Activated naive CD4-positive, alpha-beta T cell treated with anti-CD3 and anti-CD28 coated beads, Interleukin-2, amount 50 U/mL, for 72 hours (primary cell): ENCODE measurements at places on chromosomes 7 and 10. TPM values are rescaled to one million over a fixed set of nuclear protein-coding genes. Genes with fewer than 3 reads are reported as not detected.

The GARIN1A gene
- 0.14 TPM for total RNA-seq

DNA sequence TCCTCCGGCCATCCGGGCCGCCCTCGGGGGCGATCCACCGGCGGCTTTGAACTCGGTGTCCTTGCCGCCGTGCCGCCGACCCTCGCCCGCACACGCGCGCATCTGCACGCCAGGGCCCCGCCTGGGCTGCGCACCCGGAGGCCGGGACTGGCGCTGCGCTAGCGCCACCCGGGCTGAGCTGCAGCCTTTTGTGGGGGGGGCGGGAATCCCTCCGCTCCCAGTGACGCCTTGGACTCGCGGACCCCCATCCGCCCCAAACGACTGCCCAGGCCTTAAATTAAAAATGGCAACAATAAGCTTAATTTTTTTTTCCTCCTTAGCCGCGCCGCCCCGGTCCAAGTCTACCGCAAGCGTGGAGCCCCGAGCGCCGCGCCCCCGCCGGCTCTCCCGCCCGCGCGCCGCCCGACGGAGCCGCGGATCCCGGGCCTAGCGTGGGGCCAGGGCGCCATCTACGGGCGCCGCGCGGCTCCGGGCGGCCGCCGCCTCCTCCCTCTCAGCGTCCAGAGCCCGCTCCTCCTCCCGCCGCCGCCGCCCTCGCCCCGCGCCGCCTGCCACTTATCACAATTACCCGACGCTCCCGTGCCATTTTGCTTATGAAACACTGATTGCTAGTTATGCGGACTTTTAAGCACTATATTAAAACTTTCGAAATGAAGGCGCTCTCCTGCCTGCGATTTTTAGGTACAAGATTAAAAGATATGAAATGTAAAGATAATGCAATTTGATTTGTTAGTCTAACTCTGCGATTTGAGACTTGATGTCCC, 7.5 kb upstream of the EBF3 start:
- peak; percentile 64 for DNase-seq

The KCP gene
- 0.16 TPM for total RNA-seq

- DNase-seq = no peak
Measured at GRCh38 chr7:46953008-46953407, 628.9 kb downstream of the TNS3 start.

The PRKCQ gene
- 48.4 TPM for total RNA-seq

DNA sequence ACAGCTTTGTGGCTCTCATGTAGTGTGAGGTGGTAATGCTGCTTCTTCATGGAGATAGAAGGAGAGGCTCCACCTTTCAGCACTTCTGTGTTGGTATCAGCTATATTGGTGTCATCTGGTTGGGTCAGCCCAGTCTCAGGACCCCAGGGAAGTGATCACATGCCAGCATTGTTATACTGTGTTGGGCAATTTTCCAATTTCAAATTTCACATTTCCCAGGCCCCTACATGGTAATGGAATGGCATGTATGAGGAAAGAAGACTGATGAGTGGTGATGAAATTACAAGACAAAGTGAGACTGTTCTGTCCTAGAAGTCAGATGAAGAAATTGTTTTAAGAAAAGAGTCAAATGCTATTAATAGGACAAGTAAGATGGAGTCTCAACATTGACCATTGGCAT, 3.7 kb upstream of the AKR1C3 start:
- DNase-seq = no peak

GRCh38 chr10:82256275-82256674, 381.3 kb downstream of the NRG3 start:
- DNase-seq = no peak

The CYP2C9 gene
- total RNA-seq = not detected

DNA sequence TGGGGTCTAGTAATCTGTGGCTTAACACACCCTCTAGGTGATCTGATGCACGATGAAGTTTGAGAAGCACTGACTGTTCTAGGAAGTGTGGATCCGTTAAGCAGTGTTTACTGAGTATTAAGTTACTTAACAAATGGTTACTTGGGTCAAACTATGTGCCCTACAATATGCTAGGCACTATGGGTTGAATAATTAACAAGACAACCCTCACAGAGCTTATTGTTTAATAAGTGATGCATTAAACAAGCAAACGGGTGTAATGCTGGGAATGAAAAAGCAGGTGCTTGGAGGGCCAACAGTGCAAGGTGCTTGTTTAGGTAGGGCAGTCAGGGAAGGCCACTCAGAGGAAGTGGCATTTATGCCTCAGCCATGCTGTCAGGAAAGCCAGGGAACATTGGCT, 378.0 kb upstream of the PODXL start:
- DNase-seq = no peak

- DNase-seq = no peak
Measured at GRCh38 chr10:95286707-95287106, 4.1 kb downstream of the PDLIM1 start.
